ENCODE measurements at places on chromosomes 2 and 18.
A peak's percentile ranks its signal among the peaks of the same experiment; 100 is the strongest.

- DNase-seq = no peak
Measured at GRCh38 chr2:129779783-129780182, 199.7 kb upstream of the RAB6C start.

DNA sequence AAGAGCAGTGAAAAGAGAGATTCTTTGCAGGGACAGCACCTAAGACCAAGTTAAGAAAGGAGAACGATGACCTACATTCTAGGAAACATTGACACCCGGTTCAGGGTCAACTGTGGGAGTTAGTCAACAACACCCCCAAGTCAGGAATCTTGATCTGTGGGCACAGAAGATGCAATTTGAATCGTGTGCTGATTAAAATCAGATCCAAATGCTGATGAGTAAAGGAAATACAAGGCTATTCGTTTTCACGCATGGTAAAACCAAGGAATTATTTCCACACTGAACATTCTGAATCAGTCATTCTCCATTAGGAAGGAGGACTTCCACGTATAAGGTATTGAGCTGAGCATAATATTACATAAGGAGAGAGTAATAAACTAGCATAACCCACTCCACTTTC lies 124.2 kb downstream of the COPS8 start:
- no peak for DNase-seq

DNA sequence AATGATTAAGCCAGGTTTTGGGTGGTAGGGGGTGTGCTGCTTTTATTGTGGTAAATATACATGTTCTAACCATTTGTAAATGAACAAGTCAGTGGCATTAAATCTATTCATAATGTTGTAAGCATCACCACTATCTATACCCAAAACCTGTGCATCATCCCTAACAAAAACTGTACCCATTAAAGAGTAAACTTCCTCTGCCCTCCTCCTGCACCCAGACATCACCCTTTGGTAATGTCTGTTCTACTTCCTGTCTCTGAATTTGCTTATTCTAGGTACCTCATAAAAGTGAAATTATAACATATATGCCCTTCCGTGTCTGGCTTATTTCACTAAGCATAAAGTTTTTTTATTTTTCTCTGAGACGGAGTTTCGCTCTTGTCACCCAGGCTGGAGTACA lies 14.1 kb downstream of the RIF1 start:
- peak; percentile 12 for DNase-seq

DNA sequence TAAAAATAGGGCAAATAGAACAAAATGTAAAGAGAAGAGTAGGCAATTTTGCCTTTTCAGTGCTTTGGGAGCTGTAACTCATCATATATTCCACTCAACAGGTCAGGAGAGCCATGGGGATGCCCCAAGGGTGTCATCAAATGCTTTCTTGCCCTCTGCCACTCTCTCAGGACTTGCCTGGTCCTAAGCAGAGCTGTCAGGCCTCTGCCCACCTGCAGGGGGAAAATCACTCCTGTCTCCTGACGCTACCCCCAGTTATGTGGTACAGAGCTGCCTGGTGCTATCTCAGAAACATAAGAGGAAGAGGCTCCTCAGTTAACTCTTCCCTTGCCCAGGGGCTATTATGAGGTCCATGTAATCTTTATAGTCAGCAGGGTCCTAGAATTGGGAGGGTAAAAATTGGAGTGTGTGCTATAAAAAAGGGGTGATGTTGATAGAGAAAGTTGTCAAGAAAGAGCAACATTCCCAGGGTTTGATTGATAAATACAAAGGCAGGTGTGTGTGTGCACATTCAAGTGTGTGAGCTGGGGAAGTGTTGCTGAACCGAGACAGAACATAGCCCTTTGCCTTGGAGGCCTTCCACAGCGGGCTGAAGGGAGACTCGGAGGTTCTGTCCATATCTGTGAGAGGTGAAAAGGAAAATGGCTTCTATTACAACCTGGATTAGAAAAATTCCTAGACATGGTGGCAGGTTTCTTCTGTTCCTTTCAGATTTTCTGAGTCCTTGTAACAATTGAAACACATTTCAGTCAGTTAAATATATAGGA lies 25.4 kb downstream of the PTPRM start:
- peak; percentile 62 for DNase-seq

DNA sequence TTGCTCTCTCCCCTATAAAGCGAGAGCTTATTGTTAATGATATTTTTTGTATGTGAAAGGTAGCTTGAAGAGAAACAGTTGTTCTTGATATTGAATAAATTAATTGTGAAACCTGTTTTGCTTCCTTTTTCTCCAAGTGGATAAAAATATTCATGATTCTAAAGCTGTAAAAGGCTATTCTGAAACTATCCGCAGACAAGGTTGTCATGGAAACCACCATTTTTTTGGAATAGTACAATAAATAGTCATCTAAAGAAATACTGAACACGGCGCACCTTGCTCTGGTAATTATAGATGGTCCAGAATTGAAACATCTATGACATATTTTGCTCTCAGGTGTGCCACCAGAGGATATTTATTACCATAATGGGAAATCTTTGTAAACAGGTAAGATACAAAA lies 1103.0 kb upstream of the SLC39A10 start:
- no peak for DNase-seq
